ELR (cell line): ENCODE measurements at places on chromosomes 12 and 14.

GRCh38 chr14:51073731-51074130, 21.2 kb downstream of the TRIM9 start:
- no peak for DNase-seq

- DNase-seq: no peak
These were observed 981 bp downstream of the FLVCR2 start for GRCh38 chr14:75579338-75579864.

GRCh38 chr12:118103201-118103600, 610 bp downstream of the VSIG10 start:
- DNase-seq: peak; percentile 36

DNA sequence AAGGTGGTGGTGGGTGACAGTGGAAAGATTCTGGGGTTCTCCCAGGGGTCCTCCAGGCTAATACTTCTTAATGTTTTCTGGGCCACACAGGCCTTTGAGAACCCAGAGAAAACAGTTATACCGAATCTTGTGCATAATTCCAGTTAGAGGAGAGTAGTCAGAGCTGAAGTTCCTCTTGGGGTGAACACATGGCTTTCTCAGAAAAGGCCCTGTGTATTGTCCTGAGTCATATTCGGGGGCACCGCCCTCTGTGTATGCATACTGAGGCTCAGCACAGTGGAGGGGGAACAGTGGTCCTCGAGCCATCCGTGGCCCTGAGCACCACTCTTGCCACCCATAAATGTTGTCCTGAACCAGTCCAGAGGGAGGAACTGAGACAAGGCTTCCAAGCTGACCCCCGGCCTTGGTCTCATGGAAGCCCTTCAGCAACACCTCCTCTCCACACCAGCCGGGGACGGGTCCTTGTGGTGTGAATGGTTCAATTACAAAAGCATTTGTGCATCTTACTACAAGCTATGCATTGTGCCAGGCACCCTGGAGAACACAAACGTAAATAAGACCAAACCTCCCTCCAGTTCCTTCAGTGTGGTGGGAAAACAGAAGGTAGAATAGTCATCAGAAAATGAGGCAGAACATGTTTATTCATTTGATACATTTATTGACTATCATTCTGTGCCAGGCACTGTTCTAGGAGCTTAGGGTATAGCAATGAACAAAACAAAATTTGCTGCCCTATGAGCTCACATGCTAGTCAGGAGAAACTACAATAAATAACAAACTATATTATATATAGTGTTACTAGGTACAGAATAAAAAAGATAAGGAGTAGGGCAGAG, 9.9 kb downstream of the DHRS2 start:
- DNase-seq: no peak

DNA sequence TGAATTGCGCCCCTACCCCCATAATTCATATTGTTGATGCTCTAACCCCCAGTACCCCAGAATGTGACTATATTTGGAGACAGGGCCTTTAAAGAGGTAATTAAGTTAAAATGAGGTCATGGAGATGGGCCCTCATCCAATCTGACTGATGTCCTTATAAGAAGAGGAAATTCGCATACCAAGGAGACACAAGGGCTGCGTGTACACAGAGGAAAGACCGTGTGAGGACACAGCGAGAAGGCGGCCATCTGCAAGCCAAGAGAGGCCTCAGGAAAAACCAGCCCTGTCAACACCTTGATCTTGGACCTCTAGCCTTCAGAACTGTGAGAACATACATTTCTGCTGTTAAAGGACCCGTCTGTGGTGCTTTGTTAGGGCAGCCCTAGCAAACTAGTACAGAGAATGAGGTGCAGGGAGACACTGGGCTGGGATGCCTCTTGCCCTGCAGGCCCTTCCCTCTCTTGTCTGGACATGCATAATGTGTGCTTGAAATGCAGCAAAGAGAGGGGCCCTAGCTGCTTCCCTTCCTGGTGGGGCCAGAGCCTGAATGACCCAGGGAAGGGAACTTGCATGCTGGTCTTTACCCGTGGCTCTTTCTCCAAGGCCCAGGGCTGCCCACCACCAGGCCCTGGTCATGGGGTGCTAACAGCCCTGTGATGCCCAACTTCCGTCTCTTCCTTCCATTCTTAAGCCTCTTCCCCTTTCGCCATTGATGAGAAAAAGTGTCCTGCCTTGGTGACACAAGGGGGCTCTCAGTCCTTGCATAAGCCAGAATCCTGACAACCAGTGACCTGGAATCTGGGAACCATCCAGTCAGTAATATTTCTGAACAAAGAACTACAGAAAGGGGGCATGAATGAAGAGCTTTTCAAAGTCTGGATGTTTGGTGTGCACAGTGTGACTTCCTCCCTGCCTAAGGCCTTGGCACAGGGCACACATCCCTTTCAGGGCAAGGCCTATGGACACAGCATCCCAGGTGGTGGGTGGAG, 50.0 kb upstream of the GPATCH2L start:
- DNase-seq: no peak

DNA sequence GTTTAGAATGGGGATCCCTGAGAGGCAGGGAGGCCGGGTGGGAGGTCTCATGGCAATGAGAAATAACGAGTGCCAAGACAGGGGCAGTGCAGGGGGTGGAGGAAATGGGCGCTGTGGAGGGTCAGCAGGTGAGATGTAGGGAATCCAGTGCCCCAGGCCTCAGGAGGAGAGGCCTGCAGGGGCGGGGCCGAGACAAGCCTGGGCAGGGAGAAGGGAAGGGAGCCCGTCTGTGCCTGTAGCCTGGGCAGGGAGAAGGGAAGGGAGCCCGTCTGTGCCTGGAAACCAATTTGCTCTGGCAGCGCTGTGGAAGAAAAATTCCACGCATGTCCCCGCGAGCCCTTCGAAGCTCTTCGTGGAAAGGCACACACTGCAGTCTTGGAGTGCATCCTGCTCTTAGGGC, 10.6 kb upstream of the NCOR2 start:
- no peak for DNase-seq

DNA sequence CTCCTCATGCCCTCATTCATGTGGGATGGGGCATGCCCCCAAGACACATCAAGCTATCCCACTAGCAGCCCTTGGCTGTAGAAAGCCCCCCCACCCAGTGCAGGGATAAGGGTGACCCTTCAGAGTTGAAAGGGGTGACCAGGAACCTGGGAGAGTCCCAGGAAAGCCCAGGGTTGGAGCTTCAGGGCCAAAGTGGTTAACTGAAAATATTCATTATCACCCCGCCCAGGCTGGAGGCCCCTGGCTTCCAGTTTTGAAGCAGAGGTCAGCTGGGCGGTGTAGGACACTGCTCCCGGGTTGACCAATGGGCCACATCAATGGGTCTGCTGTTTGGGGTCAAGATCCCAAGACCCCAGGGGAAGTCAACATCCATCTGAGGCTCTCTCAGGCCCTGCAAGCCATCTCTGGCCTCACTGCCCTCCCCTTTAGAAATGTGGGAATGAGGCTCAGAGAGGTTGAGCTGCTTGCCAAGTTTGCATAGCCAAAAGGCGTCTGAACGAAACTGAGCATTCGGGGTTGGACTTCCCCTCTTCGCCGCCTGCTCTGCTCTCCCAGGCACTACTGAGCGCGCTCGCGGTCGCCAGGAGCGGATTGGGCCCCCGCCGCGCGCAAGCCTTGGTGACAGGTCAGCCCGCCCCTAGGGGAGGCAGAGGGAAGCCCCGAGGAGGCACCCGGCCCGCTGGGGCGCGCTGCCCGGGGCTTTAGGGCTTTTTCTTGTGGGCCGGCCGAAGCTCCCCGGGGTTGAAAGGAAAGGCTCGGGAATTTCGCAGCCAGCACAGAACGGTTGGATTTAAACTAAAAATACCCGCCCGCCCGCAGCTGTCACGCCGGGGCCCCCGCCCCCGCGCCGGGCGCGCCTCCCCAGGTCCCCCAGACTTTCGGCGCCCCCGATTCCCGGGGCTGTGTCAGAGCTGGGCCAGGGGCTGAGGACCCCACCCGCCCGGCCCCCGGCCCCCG, 576 bp downstream of the SYNE3 start:
- peak; percentile 81 for DNase-seq

DNA sequence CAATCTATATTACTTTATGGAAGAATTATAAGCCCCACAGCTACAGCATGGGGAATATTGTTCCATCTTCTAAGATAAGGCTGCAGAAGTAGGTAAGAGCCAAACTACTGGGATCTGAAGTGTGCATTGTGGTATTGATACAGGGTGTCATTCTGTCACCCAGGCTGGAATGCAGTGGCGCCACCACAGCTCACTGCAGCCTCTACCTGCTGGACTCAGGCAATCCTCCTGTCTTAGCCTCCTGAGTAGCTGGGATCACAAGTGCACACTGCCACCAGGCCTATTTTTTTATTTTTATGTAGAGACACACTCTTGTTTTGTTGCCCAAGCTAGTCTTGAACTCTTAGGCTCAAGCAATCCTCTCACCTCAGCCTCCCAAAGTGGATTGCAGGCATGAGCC, 21.3 kb upstream of the DIP2B start:
- no peak for DNase-seq

DNA sequence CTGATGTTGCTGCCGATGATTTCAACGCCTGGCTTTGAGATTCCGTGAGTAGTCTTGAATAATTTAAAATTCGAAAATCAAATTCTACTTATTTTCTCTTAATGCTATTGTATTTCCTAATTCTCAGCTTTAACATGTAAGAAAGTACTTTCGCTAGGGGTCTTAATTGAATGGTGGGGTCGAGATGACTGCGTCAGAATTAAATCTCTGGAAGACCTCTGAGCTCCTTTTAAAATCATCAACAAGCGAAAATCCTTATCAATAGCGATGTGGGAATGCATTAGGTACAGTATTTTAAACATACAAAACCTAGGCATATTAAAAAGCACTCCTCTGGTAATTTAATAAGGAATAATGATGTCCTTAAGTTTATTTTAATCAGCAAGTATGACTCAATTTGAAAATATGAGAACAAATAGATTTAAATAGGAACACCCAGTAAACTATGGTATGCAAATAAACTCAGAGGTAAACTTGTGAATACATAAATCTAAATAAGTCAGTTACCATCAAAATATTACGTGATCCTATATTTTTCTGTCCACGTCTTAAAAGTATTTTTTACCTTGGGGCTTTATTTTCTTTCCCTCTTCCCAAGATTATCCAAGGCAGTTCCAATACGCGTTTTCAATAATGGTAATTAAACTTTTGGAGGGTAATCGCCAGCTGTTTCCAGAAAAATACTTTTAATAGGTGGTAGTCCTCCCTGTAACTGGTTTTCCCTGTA, 1.4 kb downstream of the FOXA1 start:
- no peak for DNase-seq

GRCh38 chr14:101371799-101372793, 189.2 kb upstream of the DIO3 start:
- no peak for DNase-seq

DNA sequence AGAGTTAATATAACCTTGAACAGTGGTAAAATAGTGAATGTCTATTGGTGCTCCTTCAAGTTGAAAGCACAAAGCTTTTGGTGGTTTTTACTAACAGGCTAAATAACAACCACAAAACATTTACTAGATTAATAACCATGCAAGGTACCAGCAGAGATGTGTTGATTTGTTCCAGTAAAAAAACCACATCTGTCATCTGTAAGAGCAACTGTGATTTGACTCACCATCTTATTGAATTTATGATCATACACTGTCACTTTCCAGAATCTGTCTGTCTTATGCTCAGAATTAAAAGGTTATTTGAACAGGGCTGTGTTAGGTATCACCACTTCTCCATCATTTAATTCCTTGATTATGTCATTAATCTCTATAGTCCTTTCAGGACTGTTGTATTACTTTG, 107.0 kb upstream of the PTHLH start:
- DNase-seq: no peak

DNA sequence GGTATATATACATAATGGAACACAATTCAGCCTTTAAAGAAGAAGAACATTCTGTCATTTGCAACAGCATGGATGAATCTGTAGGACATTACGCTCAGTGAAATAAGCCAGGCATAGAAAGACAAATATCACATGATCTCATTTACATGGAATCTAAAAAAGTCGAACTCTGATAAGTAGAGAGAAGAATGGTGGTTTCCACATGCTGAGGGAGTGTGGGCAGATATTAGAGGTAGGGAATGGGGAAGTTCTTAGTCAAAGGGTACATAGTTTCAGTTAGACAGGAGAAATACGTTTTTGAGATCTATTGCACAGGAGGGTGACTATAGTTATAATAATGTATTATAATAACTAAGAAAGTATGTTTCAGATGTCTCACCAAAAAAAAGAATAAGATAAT, 71.4 kb downstream of the ADAMTS20 start:
- DNase-seq: no peak

DNA sequence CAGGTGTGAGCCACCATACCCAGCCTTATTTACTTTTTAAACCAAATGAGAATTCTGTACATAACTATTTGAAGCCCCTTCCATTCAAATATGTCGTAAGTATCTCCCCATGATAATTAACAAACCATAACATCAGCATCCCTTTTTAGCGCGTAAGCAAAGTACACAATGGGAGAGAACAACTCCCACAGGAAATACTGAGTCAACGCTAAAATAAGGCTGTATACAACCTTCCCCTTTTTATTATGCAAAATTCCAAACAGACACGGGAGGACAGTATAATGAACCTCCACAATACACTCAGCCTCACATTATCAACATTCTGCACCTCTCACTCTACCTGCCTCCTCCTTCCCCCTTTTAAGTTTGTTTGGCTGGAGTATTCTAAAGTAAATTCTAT, 73.5 kb downstream of the CCDC88C start:
- no peak for DNase-seq

- DNase-seq: no peak
These were observed 58.0 kb downstream of the FAR2 start for GRCh38 chr12:29207120-29207519.

GRCh38 chr12:111991946-111992345, 21.0 kb downstream of the TMEM116 start:
- peak; percentile 26 for DNase-seq

DNA sequence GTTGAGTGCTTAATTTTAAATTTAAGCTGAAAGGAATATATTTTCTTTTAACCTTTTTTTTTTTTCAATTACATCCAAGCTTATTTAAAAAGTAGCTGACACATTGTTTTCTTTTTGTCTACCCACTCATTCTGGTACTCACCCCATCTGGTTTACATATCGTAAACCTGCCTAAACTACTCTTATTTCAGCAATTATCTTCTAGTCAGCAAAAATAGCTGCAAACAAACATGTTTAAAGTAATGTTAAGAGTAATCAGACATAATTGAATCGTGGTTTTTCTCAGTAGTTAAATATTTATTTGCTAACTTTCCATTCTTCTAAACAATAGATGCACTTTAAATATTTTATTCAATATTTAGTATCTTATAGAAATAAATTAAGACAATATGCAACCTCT, 492.7 kb upstream of the MGAT4C start:
- no peak for DNase-seq

DNA sequence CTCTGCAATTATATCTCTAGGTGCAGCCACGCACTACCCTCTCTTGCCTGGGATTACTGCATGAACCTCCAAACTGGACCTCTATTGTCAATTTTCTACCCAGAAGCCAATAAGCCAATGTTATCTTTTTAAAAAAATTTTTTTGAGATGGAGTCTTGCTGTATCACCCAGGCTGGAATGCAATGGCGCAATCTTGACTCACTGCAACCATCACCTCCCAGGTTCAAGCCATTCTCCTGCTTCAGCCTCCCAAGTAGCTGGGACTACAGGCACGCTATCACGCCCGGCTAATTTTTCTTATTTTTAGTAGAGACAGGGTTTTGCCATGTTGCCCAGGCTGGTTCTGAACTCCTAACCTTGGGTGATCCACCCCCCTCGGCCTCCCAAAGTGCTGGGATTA, 11.2 kb upstream of the PXN start:
- peak; percentile 70 for DNase-seq
